NCI-H524 (cell line): ENCODE measurements at places on chromosomes 7 and 10.

GRCh38 chr10:43930777-43931176 is 282.1 kb upstream of the ZNF32 start:
- no peak for DNase-seq

GRCh38 chr10:609868-610545 is 79.5 kb downstream of the DIP2C start:
- DNase-seq: no peak

GRCh38 chr7:157292770-157293412 is 43.9 kb upstream of the DNAJB6 start:
- DNase-seq: no peak

DNA sequence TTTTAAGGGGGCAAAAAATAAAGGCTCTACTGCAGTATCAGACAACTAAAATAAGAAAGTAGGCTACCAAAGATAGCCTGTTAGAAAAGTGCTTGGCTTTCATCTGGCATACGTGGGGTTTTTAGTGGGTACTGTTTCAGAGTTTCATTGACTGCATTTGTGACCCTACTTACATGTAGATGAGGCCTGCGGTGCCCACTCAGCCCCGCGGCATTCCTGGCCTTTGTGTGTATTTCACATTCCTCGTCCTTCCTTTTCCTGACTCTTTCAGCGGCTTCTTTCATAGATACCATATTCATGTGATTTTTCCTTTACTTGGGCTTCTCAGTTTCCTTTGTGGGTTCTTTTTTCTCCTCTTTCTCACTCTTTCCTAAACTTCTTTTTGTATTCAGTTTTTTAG is 50.7 kb downstream of the UBE3C start:
- no peak for DNase-seq

GRCh38 chr10:124997306-124997705 is 55.4 kb downstream of the ZRANB1 start:
- no peak for DNase-seq

DNA sequence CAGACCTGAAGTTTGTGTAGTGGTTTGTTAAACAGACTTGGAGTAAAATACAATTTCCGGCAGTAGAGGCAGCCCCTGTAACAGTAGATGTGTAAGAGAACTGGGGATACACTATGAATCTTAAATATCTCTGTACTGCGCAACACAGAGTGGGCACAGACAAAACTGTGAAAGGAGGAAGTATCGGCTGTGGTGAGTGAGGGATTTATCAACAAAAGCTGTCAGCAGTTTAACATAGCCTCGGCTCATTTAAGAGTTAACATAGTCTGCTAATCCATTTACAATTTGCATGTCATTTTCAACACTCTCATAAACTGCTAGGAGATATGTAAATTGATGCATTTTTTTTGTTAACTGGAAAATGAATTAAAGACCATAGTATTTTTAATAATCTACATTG is 225.2 kb downstream of the ZWINT start:
- no peak for DNase-seq

- no peak for DNase-seq
Observed at GRCh38 chr7:114689406-114689805, 232.5 kb upstream of the MDFIC start.

GRCh38 chr10:114391599-114391998 is 12.7 kb downstream of the AFAP1L2 start:
- DNase-seq: no peak

- DNase-seq: no peak
Observed at GRCh38 chr10:43220657-43221418, 46.0 kb downstream of the RASGEF1A start.

DNA sequence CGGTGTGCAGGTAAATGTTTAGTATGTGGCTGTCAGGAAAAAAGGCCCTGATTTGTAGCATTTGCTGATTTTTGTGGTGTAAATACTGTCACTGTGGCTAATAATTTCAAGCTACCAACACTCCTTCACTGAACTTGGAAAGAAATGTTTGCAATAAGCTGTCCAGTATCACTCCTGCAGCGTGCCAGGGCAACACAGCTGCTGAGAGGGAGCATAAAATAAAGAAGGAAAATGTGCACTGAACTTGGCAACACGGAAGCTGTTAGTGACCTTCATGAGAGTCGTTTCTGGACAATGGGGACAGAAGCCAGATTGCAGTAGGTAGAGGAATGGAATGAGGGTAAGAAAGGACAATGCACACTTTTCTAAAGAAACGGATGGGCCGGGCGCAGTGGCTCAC is 37.9 kb upstream of the FHIP2A start:
- no peak for DNase-seq

DNA sequence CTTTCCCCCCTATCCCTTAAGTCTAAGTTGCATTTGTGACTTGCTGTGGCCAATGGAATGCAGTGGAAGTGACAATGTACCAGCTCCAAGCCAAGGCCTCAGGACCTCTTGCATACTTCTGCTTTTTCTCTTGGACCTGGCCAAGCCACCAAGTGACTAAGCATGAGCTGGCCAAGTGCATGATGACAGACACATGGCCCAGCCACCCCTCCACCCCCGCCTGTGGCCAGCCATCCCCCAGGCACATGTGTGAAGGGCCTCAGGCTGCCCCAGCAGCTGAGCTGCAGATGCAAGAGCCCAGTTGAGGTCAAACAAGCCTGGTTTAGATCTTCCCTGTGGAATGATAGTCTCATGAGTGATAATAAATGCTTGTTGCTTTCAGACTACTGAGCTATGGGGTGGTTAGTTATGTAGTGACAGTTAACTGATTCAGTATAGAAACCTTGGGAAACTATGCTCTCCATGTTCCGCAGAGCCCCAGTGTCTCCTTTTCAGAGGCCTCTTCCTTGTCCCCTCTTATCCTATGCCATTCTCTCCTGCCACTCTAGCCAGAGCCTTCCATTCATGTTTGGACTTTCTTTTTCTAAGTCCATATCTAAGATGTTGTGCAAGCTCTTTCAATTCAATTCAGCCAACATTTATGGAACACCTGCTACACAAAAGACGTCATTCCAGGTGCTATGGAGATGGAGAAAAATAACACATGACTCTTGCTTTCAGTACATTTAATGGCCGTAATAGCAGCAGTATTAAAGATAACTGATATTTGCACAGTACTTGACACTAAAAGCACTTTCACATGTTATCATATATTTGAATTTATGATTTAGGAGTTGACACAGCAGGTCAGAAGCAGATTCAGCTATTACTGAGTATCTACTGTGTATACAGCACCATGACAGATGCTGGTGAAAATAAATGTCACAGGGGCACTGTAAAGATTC is 55.5 kb upstream of the LOXL4 start:
- no peak for DNase-seq

GRCh38 chr7:69625798-69626197 is 27.5 kb downstream of the AUTS2 start:
- DNase-seq: no peak

DNA sequence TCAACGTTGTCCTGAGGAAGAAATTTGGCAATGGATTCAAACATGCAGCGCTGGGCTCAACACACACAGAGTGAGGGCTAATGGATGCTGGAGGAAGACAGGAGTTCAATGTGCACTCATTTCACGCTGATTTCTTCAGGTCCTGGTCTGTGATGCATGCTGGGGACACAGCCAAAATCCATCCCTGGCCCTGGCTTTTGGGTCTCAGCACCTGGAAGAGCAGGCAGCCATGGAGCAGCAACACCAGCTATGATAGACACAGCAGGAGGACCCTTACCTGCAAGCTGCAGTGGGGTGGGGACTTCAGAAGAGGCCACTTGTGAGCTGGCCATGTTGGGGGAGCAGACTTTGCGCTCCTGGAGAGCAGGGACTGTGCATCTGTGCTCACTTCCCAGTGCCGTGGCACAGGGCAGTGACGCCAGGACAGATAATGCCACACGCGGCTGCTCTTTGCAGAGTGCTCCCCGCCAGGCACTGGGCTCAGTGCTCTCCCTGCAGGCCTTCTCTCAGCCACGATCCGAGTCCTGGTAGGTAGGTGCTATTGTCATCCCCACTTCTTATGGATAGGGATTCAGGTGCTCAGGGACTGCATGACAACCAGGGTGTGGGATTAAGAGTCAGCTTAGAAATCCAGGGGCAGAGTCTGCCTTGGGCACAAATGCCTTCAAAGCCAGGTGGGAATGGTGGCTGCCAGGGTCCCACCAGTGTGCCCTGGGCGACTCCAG is 138.8 kb upstream of the UNC5B start:
- DNase-seq: no peak

- no peak for DNase-seq
Observed at GRCh38 chr10:33489501-33490176, 155.2 kb upstream of the NRP1 start.

DNA sequence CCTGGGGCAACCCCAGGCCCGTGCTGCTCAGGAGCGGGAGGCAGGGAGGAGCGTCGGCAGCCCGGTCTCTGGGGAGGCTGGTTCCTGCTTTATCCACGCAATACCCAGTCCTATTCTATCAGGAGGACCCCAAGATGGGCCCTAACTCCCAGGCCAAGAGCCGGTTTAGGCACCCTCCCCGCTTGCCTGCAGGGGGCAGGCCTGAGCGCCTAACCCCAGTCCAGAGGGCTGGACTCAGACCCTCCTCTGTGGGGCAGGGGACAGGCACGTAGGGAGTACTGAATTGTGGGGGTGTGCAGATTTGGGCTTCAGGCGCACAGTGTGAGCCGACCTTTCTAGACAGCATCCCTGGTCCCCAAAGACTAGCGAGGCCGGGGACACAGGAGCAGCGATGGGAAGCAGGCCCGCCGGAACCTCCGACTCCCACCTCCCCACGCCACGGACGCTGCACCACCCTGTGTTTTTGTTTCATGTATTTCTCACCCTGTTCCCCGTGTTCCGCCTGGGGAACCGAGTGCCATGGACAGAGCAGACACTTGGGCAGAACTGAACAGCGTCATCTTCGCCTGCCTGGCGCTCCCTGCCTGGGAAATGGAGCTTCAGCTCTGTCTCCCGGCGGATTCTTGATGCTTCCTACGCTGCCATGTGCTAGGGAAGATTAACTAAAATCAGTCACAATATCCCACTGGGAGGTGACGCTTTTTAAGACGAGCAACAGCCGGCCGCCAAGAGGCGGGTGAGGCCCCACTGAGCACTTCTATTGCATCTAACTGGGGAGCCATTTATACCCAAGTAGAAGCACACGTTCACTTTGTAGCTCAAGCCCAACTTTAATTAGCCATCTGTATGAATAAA is 5.3 kb downstream of the NUDT1 start:
- peak; percentile 8 for DNase-seq

DNA sequence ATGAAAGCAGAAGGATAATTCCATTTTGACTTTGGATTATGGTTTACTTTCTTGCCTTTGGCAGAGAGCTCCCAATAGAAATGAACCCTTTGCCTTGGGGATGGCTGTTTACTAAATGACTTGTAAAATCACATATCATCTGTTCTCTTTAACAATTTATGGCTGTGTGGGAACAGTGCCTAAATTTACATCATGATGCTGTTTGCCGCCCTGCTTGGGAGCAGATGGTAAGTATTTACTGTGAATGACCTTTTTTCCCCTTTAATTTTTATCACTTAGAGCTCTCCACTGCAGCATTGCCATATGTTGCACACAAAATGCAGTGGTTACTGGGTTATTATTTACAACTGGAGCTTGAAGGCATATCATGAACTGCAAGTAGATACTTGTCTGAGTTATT is 13.4 kb downstream of the HEPACAM2 start:
- peak; percentile 92 for DNase-seq

DNA sequence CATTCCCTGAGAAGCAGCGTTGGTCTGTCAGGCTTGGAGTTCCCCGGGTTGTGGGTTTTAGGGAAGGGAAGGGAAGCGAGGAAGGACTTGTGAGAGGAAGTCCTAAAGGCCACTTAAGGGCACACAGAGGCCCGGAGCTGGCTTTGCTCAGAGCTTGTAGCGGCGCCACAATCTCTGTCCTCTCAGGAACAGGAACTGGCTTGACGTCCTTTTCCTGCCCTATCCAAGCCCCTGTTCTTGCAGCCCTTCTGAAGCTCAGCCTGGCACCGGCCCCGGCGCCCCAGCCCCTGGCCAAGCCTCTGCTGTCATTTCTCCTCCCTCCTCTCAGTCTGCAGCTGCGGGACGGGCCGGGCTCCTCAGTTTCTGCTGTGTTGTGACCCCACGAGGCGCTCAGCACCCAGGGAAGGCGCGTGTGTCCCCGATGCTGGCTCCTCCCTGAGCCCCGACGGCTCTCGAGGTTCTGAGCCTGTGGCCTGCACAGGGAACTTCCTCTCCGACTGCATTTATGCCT is at the start of gene GIMAP8:
TSS of gene GIMAP8 (plus strand) at position 140 of the 511 bp plus-strand sequence. CDS start 16,069 bp downstream, outside the sequence.
- no peak for DNase-seq

DNA sequence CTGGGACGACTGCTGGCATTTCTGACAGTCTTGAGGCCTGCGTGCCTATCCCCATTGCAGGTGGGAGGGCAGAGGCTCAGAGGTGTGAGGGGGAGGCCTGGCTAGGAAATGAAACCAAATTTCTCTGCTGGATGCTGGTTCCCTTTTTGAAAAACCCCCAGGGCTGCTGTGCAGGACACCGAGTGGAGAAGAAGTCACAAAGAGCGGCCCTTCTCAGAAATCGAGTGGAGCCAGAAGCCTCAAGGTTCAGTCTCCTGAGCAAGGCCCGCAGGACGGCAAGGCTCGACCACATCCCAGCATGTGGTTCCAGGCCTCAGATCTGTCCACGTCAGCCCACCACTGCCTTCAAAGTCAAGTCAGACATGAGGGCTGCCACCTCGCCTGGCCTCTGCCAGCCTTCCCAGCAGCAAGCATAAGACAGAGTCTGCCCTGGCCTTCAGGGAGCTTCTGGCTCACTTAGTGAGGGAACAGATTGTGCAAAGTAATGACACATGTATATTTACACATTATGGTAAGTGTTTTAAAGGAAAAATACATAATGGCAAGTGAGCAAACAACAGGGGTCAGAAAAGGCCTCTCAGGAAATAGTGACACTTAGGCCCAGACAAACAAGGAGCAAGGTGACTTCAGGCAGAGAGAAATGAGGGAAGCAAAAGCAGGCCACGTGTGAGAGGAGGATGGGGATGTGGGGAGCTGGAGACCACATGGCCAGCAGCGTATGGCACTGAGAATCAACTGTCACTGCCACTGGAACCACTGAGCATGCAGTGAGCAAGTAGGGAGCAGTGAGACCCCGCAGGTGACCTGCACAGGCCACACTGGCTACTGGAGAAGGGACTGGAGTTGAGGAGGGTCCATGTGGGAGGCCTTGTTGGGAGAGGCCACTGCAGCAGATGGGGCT is 86.7 kb downstream of the ARHGAP22 start:
- no peak for DNase-seq

- no peak for DNase-seq
Observed at GRCh38 chr7:89002981-89003956, 207.7 kb upstream of the TEX47 start.

DNA sequence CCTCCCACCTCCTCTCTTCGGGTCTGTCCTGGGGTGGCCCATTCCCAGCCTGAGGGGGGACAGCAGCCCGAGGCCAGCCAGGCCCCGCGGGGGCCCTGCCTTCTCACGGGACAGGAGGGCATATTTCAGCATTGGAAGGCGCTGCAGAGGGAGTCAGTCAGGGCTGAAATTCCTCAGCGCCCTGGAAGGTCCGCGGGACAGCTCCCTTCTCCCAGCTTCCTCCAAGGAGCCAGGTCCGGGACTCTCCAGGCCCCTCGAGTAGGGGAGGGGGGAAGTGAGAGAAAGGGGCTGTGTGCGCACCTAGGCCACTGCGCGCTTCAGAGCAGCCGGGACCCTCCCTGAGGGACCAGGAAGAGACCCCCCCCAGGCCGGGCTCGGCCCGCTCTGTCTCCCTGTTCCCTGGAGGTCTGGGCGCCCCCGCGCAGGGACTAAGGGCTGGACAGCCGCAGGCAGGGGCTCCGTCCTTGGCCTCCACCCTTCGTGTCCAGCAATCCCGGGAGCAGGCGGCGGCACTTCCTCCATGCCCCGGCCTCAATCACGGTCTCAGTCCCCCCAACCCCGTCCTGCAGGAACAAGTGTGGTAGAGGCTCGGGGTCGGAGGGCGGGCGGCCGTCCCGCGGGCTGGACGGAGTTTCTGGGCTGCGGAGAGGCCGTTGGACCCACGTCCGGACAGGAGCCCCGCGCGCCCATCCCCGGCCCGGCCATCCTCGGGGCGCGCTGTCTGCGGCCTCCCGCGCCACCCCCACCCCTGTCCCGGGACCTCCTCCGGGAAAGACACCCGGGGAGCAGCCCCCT is 6.0 kb upstream of the ELFN1 start:
- no peak for DNase-seq
